Fibroblast of the aortic adventitia (primary cell): ENCODE measurements at places on chromosomes 3 and 15.

GRCh38 chr15:43312378-43312777, 18.0 kb downstream of the LCMT2 start:
- no peak for DNase-seq

DNA sequence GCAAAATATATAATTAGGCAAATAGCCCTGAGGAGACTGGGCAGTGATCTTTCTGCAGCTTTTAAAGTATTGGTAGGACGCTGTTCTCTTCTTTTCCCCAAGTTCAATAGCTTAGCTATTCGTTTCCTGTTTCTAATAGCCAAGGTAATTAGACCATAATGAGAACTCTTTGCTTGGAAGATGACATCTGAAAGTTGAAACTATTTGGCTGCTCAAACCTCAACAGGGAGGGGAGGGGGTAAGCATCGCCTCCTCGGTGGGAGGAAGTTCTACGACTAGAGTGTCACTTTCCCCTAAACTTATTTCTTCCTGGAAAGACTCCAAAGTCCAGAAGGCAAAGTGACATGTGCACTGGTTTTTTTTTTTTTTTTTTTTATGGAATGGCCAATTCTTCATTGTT, 22.8 kb upstream of the ALDH1A3 start:
- no peak for DNase-seq

GRCh38 chr15:101143321-101143720, 108.5 kb downstream of the CHSY1 start:
- DNase-seq, result no peak

DNA sequence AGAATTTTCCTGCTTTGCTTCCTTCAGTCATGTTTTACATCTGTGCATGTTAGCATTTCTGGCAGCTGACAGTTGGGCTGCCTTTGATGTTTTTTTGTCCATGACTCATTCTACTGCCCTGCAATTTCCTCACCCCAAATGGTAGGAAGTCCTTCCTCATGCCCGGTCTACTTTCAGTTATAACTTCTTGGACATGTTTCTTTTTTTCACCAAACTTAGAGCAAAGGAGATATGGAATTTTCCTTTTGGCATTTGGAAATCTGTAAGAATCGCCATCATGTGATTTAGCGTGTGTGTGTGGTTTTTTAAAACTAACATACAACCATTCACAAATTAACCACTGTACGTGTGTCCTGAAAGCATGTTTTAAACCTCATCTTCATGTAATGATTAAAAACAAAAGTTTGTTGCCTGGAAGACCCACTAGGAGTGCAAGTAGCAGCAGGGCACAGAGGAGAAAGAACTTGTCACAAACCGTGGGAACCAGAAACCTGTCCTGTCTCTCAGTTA, 430.7 kb upstream of the CFAP20DC start:
- DNase-seq, result peak; percentile 67

GRCh38 chr3:64203216-64203615, 22.1 kb downstream of the PRICKLE2 start:
- no peak for DNase-seq

DNA sequence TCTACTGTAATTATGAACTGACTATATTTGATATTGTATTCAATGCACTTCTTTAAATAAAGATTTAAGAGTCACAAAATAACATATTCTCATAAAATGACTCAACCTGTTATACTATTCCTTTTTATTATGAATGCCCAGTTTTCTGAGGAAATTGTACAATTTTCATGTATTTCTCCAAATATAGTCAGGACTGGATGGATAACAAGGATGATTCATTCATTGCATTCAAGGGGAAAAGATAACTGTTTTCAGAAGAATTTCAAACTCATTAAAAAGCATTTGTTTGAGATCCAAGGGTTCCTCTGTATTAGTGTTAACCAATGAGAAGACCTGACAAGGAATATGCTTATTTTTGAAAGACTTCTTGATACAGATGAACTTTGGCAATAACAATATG, 163.7 kb downstream of the MEIS2 start:
- DNase-seq, result peak; percentile 73

DNA sequence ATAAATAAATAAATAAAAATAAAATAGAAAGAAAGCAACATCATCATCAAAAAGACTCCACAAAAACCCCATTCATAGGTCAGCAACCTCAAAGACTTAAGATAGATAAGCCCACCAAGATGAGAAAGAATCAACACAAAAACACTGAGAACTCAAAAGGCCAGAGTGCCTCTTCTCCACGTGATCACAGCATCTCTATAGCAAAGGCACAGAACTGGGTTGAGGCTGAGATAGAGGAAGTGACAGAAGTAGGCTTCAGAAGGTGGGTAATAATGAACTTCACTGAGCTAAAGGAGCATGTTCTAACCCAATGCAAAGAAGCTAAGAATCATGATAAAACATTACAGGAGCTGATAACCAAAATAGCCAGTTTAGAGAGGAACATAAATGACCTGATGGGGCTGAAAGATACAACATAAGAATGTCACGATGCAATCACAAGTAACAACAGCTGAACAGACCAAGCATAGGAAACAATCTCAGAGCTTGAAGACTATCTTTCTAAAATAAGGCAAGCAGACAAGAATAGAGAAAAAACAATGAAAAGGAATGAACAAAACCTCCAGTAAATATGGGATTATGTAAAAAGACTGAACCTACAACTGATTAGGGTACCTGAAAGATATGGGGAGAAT, 26.4 kb downstream of the GNB5 start:
- peak; percentile 50 for DNase-seq

GRCh38 chr3:182618981-182619591, 174.2 kb upstream of the ATP11B start:
- DNase-seq, result no peak

DNA sequence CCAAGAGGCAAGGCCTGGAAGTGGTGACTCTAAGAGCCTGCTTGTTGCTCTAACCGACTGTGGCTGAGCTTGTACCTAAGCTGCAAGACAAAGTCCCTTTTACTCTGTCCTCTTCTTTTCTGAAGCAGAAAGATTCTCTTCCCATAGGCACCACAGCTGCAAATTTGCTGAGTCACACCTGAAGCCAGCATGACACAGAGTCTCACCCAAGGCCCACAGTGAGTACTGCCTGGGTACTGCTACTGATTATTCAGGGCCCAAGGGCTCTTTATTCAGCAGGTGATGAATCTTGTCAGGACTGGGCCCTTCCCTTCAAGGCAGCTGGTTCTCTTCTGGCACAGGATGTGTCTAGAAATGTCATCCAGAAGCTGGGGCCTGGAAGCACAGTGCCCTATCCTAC, 18.9 kb upstream of the TIGIT start:
- peak; percentile 52 for DNase-seq

DNA sequence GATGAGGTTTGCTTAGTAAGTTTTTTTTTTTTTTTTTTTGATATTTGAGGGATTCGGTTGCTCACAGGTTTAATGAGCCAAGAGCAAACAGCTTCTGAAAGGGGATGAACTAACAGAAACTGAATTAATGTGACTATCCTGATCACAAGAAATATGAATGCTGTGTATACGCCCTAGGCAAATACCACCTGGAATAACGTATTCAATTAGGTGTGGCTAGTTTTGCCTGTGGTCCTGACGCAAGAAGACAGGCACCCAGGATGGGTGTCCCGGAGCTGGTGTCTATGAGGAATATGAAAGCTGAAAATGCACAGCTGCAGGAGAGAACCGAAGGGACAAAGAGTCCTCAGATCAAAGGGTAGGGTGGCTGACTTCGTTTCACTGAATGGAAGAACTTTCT, 14.6 kb downstream of the LSG1 start:
- no peak for DNase-seq

GRCh38 chr3:184175981-184176376, 1.3 kb downstream of the AP2M1 start:
- no peak for DNase-seq

DNA sequence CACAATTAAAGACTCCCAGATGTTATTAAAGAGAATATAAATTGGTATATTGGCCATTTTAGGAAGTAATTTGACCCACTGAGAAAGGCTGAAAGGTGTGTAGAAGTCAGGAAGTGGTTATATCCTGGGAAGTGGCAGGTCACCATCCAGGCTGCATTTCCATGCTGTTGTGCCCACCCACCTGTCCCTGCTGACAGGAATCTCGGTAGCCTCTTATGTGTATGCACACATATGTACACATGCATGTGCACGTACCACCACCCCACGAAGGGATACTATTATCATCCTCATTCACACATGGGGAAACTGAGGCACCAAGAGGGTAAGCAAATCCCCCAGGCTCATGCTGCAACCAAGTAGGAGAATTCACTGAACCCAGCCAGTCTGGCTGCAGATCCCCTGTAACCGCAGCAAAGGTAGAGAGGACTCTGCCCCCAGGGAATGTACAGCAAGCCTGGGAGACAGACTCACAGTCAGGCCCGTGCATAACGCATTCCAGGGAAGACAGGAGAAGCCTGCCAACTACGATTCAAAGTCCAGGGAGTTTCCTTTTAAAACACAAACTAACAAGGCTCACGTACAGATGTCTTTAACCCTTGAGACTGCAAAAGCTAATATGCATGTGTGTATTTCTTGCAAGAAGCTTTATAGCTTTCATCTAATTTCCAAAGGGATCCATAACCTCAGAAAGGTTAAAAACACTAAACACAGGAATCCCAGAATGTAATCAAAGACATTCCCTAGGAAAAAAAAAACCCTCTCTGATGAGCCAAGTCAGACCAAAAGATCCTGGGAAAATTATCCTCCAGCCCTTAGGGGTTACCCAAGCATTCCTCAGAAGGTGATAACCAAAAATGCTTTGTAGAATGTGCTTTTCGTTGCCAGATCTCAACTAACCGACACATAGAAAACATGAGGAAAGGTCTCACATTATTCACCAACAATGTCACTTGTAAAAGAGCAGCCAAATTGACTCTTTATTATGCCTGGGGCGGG, 129.6 kb downstream of the ADAMTS17 start:
- no peak for DNase-seq

DNA sequence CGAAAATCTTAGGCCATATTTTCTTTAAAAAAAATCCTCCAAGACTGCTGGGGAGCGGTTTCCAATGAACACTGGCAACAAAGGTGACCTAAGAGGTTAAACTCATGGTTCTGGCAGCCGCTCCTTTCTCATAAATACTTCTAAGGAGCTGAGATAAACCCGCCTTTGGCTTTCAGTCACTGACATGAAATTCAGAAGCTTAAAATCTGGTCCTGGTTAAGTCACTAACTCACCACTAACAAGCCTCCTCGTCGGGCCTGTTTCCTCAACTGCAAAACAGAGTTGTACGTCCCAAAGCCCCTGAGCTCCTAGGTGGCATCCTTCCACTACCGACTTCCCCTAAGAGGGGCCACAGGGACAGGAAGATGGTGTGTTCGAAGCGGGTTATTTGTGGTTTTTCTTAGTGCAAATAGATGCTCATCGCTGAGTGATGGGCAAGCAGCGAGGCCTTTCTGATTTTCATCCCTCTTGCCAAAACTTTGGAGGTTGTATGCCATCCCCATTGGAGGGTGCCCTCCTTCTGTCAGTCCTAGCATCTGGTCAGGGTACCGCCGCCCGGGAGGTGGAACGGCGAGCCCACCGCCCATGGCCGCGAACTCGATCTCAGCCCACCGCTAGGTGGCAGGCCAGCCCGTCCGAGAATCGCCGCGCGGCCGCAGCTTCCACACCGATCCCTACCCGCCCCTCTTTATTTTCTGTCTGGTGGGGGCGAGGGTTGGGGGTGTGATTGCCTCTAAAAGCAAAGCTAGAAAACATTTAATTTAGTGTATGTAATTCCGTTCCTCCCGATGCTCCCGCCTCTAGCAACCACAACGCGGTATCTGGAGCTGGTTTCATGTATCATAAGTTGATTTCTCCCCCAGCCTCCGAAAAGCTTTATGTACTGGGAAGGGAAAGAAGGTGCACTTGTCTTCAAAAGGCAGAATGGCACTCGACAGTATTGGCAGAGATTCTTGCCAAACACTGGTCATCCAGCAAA, 4.6 kb downstream of the BCL6 start:
- peak; percentile 92 for DNase-seq

GRCh38 chr15:39774688-39775267, 7.9 kb downstream of the FSIP1 start:
- no peak for DNase-seq

DNA sequence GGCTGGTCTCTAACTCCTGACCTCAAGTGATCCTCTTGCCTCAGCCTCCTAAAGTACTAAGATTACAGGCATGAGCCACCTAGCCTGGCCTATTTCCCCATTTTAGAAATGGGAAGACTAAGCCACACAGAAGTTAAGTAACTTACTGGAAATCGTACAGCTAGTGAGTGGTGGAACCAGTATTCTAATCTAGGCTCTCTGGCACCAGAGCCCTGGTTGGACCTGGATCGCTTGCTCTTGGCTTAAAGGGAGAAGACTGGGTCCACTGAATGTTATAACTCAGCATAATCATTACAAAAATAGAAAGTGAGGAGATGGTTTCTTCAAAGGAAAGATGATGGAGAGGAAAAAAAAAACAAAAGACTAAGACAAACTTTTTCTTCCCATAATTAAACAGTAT, 37.4 kb upstream of the CNTN3 start:
- DNase-seq, result no peak

- peak; percentile 47 for DNase-seq
Measured at GRCh38 chr3:21477541-21478288, 273.3 kb downstream of the ZNF385D start.

GRCh38 chr3:179020112-179020511, 51.5 kb downstream of the ZMAT3 start:
- no peak for DNase-seq

GRCh38 chr3:58466899-58467563, 24.9 kb upstream of the KCTD6 start:
- DNase-seq, result no peak

DNA sequence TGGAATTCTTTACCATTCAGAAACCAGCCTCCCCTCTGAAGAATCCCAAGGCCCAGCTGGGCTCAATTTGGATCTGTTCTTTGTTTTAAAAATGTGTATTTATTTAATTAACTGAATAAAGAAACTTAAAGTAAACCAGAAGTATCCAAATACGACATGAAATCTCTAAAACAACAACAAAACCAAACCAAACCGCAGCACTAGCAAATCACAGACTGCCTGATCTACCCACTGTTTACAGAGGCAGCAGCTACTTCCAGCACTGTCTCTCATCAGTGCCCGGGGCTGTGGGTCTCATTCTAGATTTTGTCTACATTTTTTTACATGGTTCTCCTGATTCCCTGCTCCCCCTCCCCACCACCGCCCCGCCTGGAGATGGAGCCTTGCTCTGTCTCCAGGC, 2.3 kb downstream of the FLNB start:
- DNase-seq, result no peak

GRCh38 chr3:137343283-137343682, 385.5 kb downstream of the IL20RB start:
- DNase-seq, result no peak

- DNase-seq, result no peak
Measured at GRCh38 chr15:40226736-40227135, 12.1 kb upstream of the PAK6 start.

- DNase-seq, result peak; percentile 68
Measured at GRCh38 chr15:60370105-60370868, 27.5 kb downstream of the ANXA2 start.

- DNase-seq, result peak; percentile 45
Measured at GRCh38 chr15:73284090-73284716, 84.6 kb downstream of the HCN4 start.

- no peak for DNase-seq
Measured at GRCh38 chr15:91237445-91237844, 137.4 kb downstream of the SV2B start.

GRCh38 chr3:13782501-13782900, 97.4 kb downstream of the WNT7A start:
- DNase-seq, result no peak

GRCh38 chr3:123302961-123303360, 101.2 kb downstream of the SEC22A start:
- no peak for DNase-seq

GRCh38 chr3:69970827-69971226, 28.7 kb upstream of the SAMMSON start:
- no peak for DNase-seq

- DNase-seq, result peak; percentile 13
Measured at GRCh38 chr3:127135241-127136023, 57.5 kb upstream of the PRR23E start.
